8988T (cell line): ENCODE measurements at places on chromosomes 13 and 19.

DNA sequence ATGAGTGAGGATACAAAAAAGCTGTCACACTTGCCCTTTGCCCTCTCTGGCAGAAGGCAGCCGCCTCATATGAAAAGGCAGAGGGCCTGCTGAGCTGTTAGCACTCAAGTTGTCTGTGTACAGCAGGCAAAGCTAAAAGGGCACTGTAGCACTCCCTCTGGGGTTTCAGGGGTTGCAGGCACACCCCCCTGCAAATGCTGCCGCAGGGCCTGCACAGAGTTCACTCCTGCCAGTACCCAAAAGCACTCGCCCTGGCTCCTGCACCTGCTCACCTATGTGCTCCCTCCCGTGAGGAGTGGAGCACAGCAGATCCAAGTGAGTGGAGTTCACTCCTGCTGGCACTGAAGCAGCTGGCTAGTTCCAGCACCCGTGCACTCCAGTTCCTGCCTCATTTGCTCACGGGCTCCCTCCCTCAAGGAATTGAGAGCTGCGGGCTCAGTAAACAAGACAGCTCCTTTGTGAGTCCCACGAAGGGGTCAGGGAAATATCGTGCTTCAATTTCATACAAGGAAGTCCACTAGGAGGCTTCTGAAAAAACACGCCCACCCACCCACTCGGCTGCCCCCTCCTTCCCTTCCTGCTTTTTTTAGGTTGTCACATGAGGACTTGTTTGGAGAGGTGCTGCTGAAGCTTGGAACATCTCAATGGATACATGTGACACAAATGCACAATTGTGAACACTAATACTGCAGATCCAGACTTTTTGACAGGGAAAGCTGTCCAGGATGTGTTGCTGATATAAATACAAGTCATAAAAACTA, 9.9 kb upstream of the RCBTB2 start:
- DNase-seq = no peak

DNA sequence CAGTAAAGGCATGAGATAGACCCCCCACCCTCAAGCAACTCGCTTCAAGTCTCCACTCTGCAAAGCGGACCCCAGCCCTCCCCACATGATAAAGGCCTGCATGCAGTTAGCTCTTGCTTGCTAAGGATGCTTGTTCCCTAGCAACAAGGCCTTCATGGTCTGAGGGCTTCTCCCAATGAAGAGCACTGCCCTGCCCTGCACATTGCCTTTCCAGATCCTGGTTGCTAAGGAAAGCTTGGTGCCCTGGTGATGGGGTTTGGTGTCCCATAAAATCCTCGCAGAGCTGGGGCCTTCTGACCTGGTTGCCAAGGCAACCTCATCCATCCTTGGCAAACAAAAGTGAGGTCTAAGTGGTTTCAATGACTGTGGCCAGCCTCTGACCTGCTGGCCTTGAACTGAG, 6.0 kb downstream of the DBP start:
- no peak for DNase-seq

- no peak for DNase-seq
These were observed 19.0 kb upstream of the ADGRE1 start for GRCh38 chr19:6868351-6868750.

GRCh38 chr13:48291730-48292129, 11.8 kb upstream of the RB1 start:
- DNase-seq = no peak

DNA sequence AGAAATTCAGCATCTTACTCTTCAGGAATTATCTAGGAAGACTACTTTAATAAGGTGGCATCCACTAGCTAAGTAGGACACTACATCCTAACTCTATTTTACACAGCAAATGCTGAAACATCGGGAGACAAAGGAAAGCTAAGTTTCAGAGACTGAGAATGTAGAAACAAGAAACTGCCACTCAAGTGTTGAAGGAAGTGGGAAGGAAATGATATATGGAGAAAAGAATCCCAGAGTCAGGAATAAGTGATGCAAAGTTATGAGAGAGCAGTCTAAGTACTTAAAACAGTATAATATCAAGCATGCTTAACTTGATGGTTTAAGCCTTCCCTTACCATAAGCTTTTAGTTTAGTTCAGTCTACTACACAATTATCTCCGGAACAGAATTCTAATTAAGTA, 52.4 kb downstream of the RBM26 start:
- DNase-seq = no peak
